ENCODE measurements at places on chromosomes 16 and 17.
A peak's percentile ranks its signal among the peaks of the same experiment; 100 is the strongest.

DNA sequence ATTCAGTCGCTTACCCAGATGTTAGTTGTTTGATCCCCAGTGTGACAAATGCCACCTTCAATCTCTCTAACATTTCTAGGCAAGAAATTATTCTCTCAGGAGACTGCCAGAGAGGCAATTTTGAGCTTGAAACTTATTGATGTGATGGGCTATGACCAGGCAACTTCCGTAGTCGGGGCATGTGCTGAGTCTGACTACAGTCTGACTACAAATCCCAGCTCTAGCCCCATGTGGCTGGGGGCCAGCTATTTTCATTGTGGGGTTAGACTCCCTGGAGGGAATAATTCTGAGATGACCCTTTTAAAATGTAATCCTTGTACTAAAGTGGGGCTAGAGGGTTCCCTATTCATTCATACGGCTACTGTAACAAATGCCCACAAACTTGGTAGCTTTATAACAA is 65.9 kb downstream of the RBFOX1 start:
- DNase-seq = no peak

DNA sequence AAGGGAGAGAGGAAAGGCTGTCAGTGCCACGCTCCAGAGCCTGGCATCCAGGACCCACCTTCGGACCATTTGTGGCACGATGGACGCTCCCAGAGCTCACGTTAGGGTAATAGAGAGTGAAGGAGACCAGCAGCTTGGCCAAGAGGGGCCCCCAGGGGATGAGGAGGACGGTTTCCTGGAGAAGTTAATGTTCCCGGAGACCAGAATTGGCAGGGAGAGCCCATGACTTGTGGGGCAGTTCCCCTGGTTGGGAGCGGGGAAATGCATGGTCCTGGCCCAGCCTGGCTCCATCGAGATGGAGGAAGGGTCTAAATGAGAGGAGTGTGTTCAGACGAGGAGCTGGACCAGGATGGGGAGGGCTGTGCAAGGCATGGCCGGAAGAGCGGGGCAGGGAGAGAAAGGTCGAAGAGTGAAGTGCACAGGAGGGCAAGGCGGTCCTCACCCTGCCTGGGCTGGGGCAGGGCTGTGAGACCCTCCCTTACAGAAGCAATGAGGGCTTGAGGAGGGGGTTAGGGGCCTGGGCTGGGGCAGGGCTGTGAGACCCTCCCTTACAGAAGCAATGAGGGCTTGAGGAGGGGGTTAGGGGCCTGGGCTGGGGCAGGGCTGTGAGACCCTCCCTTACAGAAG is 2.9 kb upstream of the HIC1 start:
- DNase-seq = no peak

DNA sequence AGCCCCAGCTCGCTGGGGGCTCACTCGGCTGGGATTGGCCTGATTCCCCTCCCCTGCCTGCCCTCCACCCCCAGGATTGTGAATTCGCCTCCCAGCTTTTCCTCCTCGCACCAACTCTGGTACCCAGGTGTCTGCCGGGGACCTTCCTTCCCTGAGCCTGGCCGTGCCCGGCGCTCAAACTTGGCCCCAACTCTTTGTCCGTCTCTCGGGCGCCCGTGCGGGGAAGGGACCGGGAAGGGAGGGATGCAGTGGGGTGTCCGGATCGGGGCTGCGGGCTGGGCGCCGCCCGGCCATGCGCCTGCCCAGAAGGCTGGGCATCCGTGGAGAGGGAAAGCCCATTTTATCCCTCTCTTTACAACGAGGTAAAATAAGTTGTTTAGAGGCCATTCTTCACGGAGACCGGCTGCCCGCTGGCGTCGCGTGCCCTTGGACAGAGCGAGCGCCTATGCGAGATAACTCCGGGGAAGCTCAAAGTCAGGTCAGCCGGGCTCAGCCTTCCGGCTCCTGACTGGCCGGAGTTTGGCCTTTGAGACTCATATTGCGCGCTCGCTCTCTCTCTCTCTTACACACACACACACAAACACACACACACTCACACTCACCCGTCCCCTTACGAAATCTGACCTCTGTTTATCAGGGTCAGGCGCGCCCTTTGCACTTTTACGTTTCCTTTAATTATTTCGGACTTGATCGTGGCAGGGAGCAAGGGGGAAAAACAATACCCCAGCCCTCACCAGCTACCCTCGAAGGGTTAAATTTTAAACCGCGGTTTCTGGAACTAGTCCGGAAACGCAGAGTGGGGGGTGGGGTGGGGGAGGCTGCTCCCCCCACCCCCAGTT is 774 bp upstream of the MAF start:
- DNase-seq = no peak

DNA sequence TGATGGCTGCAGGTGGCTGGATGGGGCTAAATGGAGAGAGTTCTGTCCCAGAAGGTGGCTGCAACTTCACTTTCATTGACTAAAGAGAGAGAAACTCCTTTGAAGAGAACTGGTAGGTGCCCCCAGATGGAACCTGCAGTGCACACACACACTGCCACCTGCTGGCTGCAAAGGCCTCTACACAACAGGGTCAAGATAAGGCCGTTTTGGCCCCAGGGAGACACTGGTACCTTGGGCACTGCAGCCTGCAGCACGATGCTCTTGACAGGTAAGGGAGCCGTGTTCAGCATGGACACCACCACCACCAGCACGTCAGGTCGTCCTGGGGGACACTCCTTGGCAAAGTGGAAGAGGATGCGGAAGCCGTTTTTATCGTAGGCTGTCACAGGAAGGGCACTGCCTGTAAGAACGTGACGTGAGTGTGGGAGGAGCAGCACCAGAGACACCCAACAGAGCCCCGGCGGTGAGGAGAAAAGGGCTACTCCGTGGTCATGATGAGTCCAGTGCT is 22.7 kb downstream of the GGA3 start:
- DNase-seq = peak; percentile 63

GRCh38 chr16:17461951-17462729 is 8.6 kb downstream of the XYLT1 start:
- DNase-seq = no peak

DNA sequence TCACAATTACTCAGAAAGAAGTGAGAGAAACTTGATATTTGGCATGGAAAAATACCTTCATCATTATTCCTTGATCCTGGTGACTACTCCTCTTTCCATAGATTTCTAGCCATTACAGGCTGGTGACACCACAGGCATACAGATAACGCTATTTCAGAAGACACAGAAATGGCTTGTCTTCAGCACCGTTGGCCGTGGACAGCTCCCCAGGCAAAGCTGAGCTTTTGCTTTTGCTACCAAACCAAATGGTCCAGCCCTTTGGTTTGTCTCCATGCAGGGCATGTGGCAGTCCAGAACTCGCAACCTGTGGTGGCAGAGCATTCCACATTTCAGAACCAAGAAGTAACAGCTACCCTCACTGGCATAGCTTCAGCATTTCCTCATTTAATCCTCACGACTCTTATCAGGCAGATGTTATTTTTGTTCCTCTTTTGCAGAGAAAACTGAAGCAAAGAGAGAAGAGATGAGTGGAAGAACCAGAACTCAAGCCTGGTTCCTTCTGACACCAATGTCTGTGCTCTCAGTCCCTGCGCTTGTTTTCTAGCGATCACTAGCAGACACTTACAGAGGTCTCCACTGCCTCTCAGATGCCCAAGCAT is 55.5 kb downstream of the HS3ST4 start:
- no peak for DNase-seq

DNA sequence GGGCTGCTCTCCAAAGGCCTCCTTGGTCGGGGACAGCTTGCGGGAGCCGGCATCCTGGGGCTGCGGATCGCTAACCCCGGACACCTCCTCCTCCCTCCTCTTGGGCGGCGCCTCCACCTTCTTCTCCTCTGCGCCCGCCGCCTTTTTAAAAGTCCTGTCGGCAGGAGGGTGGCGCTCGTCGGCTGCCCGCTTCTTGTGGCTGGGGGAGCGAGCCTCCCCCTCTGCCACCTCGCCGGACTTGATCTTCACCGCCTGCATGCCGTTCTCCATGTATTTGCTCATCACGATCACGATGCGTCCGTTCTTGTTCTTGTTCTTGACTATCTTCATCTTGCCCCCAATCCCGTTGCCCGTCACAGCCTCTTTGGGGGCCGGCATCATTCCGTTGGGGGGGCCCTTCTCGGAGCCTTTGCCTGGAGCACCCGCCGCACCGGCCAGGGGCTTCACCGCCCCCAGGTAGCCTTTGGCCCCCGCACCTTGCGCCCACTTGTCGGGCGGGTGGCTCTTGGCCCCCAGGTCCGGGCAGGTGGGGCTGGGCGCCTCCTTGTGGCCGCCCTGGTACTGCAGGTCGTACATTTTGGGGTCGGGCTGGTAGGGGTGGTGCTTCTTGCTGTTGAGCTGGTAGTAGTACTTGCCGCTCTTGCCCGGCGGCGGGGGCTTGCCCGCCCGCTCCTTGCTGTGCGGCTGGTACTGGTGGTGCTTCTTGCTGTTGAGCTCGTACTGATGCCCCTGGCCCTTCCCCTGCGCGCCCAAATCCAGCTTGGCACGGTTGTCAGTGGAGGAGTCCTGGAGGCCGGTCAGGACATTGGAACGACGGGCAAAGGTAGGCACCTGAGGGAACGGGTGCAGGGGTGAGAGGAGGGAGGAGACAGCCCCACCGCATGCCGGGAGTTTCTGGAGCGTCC is 4.4 kb downstream of the CBX4 start:
- DNase-seq = no peak

DNA sequence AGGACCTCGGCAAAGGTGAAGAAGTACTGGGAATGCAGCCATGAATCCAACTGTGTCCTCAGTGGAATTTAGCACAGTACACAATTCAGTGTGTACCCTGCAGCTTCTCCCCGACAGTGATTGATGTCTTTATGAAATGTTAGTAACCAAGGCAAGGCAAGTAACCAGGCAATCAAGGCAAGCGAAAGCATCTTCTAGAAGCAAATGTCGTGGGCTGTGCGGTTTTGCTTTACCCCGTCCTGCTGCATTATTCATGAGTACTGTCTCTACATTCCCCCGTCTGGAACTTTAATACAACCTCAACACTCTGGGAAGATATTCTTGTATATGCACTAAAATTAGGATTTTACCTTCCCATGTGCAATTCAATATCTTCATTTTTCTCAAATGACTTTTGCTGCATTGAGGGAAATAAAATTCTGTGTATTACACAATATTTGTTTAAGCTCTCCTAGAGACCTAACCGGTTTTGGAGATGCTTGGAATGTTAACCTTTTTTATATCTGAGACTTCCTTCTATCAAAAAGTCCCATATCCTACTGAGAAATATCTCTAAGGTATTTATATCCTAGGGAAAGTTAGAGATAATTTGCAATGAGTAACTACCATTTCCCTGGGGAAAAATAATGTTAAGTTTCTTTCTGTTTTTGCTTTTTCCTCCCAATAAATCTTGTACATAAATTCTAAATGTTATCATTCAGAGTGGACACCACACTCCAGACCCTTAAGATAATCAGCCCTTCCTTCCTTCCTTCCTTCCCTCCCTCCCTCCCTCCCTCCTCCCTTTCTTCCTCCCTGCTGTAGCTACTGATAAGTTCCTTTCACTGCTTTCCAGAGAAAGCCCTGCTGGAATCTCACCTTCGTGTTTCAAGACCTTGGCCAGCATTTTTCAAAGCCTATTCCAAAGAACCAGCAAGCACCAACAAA is 51.9 kb upstream of the ADORA2B start:
- DNase-seq = no peak

GRCh38 chr17:65850486-65850885 is 289.0 kb upstream of the AXIN2 start:
- no peak for DNase-seq

DNA sequence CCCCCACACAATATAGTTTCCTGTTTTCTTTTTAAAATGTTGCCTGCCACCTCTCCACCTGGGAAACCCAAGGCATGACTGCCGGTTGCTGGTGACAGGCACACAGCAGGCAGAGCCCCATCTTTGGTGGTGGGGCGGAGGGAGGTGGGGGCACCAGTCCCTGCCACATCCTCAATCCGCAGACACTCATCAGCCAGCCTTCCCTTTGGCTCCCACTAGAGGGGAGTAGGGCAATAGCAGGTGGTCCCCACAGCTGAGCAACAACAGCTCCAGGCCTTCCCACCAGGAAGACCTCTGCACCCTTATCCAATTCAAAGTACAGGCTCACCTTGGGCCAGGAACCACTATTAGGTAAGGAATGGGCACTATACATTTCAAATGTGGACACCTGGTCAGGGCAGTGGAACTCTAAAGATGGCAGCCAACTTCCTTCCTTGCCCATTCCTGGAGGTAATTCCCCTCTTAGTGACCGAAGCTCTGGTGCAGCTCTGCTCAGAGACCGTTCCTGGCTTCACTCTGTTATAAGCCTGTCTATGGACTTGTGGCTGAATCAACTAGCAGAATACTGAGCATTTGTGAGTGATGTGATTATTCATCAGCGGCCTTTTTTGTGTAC is 13.9 kb downstream of the RECQL5 start:
- DNase-seq = peak; percentile 41

DNA sequence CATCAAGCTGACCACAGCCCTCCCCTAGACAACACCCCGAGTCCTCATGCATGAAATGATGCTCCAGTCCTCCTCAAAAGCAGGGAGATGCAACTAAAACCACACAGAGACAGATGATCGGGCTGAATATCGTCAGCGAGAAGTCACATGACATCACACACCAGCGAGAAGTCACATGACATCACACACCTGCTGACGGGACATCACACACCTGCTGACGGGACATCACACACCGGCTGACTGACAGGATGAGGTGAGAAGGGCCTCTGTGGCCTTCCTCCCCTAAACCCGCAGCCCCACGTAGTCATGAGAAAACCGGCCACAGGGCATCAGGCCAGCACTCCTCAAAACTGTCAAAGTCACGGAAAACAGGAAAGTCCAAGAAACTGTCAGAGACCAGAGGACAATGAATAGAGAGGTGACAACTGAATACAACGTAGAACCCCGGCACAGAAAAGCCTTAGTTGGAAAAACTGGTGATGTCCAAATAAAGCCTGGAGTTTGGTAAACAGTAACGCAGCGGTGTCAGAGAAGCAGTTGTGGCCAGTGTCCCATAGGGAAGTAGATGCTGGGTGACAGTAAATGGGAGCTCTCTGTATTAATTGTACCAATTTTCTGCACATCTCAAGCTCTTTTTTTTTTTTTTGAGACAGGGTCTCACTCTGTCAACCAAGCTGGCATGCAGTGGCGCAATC is 14.3 kb downstream of the LITAF start:
- no peak for DNase-seq

DNA sequence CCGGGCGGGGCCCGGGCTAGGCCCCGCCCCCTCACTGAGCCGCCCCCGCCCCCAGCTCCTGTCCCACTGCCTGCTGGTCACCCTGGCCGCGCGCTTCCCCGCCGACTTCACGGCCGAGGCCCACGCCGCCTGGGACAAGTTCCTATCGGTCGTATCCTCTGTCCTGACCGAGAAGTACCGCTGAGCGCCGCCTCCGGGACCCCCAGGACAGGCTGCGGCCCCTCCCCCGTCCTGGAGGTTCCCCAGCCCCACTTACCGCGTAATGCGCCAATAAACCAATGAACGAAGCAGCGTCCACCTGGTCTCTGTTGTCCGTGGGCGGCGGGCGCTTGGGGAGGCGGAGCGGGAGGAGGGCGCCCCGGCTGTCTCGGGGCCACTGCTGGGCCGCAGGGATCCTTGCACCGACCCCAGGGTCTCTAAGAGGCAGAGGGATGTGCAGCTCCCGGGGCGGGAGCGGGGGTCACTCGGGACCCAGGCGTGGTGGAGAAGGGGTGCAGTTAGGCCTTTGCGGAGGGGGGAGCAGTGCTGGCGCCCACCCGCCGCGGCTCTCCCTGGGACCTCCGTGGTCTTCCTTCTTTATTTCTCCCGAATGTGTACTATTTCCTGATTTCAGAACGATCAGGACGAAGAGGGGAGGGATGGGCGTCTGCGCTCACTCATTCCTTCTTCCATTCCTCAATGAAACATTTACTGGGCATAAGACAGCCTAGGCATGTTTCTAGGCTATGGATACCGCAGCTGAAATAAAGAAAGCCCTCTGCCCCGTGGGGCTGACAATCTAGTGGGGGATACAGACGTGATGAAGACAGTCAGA is 2.0 kb downstream of the HBZ start:
- DNase-seq = peak; percentile 51

GRCh38 chr16:4882000-4882632 is 34.8 kb downstream of the UBN1 start:
- no peak for DNase-seq

All from NCI-H1930 (cell line).